GM18507 (cell line): ENCODE measurements at places on chromosomes 5 and 9.

- no peak for DNase-seq
These were observed 7.6 kb upstream of the AOPEP start for GRCh38 chr9:94718936-94719335.

DNA sequence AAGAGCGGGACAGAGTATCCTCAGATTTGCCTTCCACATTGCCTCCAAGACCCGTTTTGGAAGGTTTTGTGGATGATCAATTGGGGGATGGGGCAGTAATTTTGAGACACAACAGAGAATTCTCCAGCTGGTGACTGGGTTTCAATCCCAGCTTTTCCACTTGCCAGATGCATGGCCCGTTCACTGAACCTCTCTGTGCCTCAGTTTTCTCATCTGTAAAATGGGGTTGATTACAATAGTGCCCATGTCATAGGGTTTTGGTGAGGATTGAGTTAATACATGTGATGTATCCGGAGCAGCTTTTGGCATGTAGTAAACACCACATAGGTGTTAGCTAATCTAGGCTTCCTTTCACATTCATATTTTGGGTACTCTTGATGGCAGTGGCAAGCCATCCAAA is 59.7 kb downstream of the PSAT1 start:
- DNase-seq, result no peak

DNA sequence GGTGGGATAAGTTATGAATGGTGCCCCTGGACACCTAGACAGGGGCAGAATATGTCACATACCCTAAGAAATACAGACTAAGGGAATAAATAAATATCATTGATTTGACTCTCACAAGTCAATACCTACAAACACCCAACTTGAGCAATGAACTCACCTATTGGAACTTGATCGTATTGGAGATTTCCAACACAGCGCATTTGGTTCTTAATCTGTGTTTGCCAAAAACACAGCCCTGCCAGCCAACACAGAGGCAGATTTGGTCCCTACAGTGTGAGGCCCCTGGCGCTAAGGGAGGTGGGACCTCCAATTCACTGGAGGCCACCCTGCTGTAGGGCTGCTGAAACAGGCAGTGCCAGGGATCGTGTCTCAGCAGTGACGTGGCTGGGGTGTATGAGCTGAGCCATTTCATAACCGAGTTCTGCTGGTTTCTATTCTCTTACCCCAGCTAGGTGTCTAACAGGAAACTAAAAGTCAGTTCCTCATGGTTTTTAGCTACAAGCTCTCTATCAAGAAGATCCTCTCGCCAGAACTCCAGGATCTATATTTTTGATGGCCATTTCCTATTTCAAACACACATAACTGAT is 84.5 kb downstream of the SLC1A1 start:
- no peak for DNase-seq

DNA sequence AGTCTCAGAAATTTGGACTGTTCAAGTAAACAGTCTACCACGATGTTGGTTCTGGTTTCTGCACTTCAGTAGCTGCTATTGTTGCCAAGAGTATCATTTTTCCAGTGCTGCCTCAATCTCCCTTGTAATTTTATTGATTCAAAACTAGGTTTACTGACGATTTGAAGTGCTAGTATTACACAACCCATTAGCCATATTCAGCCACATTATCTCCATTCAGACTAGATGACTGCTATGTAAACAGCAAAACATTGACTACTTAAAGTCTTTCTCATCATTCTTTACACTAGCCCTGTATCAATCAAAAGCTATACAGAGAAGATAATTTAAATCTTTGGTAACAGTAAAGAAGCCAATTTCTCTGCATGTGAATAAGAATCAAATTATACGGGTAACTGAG is 102.0 kb upstream of the TSLP start:
- no peak for DNase-seq
